B cell (primary cell): ENCODE measurements at places on chromosomes 11 and 22. TPM values are rescaled to one million over a fixed set of nuclear protein-coding genes. Genes with fewer than 3 reads are reported as not detected.

DNA sequence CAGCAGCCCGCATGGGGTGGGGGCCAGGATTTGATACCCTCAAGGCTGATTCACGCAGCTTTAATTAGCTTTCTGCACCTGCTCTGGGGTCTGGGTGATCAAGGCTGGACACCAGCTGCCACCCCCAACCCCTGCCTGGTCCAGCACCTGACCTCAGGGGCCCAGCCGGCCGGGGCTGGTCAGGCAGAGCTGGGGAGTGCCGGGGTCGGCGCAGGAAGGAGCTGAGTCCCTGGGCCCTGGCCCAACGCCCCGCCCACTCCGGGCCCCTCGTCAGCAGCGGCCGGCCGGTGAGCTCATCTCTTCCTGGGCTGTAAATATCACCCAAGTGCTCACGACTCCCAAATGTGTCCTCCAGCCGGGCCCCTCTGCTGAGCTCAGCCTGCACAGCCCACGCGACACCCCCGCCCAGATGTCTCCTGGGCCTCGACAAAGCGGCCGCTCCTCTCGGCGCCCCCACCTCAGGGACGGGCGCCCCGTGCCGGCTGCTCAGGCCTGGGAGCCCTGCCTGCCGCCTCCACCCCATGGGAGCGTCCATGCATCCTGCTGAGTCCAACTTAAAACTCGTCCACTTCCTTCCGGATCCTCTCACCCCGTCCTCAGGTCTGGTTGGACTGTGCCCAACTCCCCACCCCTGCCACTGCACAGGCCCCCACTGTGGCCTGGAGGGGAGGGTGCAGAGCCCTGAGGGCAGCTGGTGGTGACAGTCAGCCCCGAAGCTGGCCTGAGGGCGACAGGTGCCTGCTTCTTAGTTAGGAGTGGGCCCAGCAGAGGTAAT is 29.0 kb downstream of the RTN4R start:
- peak overlapping the region; percentile 40 for H3K27ac ChIP-seq
- no peak overlapping the region for H3K4me3 ChIP-seq
- no peaks in the 10 kb centered on the region for H3K27me3 ChIP-seq
- no peaks in the 10 kb centered on the region for H3K36me3 ChIP-seq
- peaks cover 28% of the 10 kb centered on the region for H3K4me1 ChIP-seq
- DNase-seq = no peak

DNA sequence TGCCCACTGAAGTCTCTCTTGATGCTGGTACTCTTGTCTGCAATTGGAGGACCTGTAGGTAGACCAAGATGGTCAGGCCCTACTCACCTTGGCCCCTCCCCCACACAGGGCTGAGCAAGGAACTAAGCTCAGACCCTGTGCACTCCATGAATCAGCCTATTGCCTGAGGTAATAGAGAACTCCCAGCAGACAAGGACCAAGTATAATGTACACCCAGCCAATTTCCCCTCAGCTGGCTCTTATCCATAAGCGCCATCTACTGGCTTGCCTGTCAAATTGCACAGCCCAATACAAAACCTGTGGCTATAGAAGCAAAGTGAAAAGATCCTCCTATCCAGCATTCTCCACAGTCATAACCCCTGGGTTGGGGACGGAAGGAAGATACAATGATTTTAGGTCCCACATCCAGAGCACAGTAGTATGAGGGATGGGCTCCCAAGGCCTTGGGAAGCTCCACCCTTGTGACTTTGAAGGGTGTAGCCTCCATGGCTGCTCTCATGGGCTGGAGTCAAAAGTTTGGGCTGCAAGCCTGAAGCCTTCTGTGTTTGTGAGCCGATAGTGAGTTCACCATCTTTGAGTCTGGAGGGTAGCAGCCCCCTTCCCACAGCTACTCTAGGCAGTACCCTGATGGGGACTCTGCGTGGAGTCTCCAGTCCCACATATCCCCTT is 56.0 kb downstream of the GLYATL2 start:
- peak; percentile 53 for DNase-seq
- H3K4me3 ChIP-seq = no peak overlapping the region
- no peaks in the 10 kb centered on the region for H3K36me3 ChIP-seq
- H3K27ac ChIP-seq = no peak overlapping the region

- no peaks in the 10 kb centered on the region for H3K4me1 ChIP-seq
- peaks cover 13% of the 10 kb centered on the region for H3K27me3 ChIP-seq
- no peaks in the 10 kb centered on the region for H3K36me3 ChIP-seq
These were observed 36.4 kb downstream of the MAP6 start for GRCh38 chr11:75632450-75632849.

DNA sequence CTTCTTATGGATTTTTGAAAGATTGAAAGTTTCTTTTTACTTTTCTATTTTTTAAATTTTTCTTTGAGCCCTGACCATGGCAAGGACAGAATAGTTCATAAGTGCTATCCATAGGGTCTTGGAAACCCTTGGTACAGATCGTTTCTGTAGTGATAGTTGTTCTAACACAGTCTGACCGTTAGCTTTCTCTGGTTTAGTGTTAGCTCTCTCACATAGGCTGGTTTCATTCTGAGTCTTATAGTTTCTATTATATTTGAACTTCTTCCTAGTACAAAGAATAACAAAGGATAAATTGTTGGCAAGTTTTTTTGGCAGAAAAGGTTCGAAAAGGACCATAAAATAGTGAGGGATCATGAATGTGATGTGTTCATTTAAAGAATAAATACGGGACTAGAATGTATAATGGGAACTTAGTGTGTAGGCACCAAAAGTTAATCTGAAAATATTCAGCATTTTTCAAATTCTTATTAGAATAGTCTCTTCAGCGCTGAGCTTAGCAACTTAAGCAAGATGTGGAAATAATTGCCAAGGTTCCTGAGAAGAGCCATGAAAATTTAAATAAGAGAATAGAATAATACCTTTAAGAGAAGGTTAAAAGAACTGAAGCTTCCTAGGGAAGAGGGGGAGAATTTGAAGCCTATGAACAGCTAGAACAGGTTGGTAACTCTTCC is 24.1 kb downstream of the FDX1 start:
- H3K4me1 ChIP-seq = no peaks in the 10 kb centered on the region
- no peaks in the 10 kb centered on the region for H3K27me3 ChIP-seq
- DNase-seq = no peak
- H3K4me3 ChIP-seq = no peak overlapping the region
- no peak overlapping the region for H3K27ac ChIP-seq
- H3K36me3 ChIP-seq = no peaks in the 10 kb centered on the region

- no peaks in the 10 kb centered on the region for H3K27me3 ChIP-seq
- DNase-seq = no peak
- H3K4me1 ChIP-seq = peaks cover 34% of the 10 kb centered on the region
- H3K27ac ChIP-seq = peak overlapping the region; percentile 98
- no peak overlapping the region for H3K4me3 ChIP-seq
- peaks cover 86% of the 10 kb centered on the region for H3K36me3 ChIP-seq
These were observed 32.1 kb downstream of the AMPD3 start for GRCh38 chr11:10487002-10487647.

- no peak for DNase-seq
- no peaks in the 10 kb centered on the region for H3K36me3 ChIP-seq
- H3K27me3 ChIP-seq = peaks cover 4% of the 10 kb centered on the region
- H3K4me1 ChIP-seq = no peaks in the 10 kb centered on the region
These were observed 193.5 kb upstream of the PITPNB start for GRCh38 chr22:28112548-28113043.

GRCh38 chr22:50018608-50019285 is 6.2 kb upstream of the IL17REL start:
- no peak overlapping the region for H3K27ac ChIP-seq
- H3K36me3 ChIP-seq = no peaks in the 10 kb centered on the region
- H3K4me3 ChIP-seq = no peak overlapping the region
- DNase-seq = no peak

DNA sequence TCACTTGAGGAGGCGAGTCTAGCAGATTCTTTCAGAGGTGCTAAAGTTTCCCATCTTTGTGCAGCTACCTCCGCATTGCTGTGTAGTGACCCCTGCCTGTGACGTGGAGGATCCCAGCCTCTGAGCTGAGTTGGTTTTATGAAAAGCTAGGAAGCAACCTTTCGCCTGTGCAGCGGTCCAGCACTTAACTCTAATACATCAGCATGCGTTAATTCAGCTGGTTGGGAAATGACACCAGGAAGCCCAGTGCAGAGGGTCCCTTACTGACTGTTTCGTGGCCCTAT is 8.9 kb upstream of the SAMM50 start:
- H3K4me3 ChIP-seq = no peak overlapping the region
- no peak overlapping the region for H3K27ac ChIP-seq
- no peaks in the 10 kb centered on the region for H3K27me3 ChIP-seq
- no peaks in the 10 kb centered on the region for H3K36me3 ChIP-seq

DNA sequence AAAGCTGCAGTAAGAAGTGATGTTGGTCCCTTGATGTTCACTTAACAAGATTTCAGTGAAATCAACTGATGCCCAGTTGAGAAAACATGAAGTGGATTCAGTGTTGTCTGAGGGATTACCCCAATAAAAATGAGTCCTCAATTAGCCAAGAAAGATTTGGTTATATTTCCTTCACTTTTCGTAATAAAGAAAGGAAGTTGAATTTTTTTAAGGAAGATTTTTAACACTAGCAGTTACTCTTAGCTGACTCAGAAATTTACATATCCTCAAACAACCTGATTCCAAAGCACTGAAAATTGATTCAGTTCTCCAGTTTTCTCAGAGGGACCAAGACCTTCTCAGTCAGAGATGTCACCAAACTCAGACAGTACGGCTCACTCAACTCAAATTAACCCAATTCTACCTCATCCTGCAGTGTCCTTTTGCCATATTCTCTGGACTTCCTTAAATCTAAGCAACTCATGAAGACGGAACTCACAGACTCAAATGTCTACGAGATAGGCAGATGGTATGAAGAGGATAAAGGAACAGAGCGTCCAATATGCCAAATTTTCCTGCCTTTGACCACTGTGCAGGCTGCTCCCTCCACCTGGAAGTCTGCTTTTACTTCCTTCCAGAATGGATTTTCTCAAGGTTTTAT is 22.8 kb downstream of the SLC5A4 start:
- no peaks in the 10 kb centered on the region for H3K36me3 ChIP-seq
- no peak for DNase-seq
- no peak overlapping the region for H3K4me3 ChIP-seq
- no peak overlapping the region for H3K27ac ChIP-seq
- H3K27me3 ChIP-seq = peaks cover 4% of the 10 kb centered on the region

DNA sequence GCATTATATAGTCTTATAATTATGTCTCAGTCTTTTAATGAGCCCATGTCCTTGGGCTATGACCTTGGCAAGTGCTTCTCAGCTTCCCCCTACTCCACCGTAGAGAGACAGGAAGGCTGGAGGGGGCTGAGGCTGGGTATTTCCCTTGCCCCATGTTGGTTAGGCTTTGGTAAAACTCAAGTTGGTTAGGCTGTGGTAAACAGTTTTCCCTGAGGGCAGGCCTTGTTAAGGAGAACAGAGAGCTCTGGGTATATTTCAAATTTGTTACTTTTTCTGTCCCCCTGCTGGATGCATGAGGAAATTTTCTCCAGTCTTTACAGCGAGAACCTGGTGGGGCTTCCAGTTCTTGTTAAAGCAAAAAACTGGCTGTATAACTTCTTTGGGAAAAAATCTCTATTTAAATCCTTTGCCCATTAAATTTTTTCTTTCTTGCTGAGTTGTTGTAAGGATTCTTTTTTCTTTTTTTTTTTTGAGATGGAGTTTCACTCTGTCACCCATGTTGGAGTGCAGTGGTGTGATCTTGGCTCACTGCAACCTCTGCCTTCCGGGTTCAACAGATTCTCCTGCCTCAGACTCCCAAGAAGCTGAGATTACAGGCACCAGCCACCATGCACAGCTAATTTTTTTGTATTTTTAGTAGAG is 12.2 kb upstream of the DCHS1 start:
- H3K27ac ChIP-seq = no peak overlapping the region
- no peaks in the 10 kb centered on the region for H3K27me3 ChIP-seq
- peak; percentile 70 for DNase-seq
- no peaks in the 10 kb centered on the region for H3K36me3 ChIP-seq

DNA sequence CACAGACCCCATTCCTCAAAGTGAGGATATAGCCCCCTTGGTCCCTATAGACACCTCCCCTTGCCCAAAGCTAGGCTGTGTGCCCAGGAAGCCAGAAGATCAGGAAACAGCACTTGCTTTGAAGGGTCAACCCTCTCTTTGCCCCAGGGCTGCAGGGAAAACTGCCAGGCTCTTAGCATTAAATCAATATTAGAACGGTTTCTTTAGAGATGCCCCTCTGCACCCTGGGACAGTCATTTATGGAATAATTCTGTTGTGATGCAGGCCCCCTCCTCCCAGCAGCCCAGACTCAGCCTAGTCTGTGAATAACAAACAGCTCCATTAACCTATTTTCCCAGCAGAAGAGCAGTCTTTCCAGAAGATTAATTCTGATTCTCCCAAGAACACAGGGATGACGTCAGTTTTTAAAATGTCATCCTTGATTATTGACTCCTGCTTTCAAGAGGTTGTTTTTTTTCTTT is 11.6 kb upstream of the CAPN5 start:
- peaks cover 7% of the 10 kb centered on the region for H3K27me3 ChIP-seq
- H3K27ac ChIP-seq = no peak overlapping the region
- no peak overlapping the region for H3K4me3 ChIP-seq
- H3K4me1 ChIP-seq = no peaks in the 10 kb centered on the region
- no peaks in the 10 kb centered on the region for H3K36me3 ChIP-seq
- no peak for DNase-seq

- no peak overlapping the region for H3K4me3 ChIP-seq
- no peaks in the 10 kb centered on the region for H3K27me3 ChIP-seq
- H3K36me3 ChIP-seq = no peaks in the 10 kb centered on the region
These were observed 128.3 kb downstream of the TEAD1 start for GRCh38 chr11:12802418-12803085.

GRCh38 chr11:61555051-61555969 is 25.6 kb downstream of the SYT7 start:
- H3K4me3 ChIP-seq = no peak overlapping the region
- peaks cover 8% of the 10 kb centered on the region for H3K4me1 ChIP-seq
- DNase-seq = no peak

DNA sequence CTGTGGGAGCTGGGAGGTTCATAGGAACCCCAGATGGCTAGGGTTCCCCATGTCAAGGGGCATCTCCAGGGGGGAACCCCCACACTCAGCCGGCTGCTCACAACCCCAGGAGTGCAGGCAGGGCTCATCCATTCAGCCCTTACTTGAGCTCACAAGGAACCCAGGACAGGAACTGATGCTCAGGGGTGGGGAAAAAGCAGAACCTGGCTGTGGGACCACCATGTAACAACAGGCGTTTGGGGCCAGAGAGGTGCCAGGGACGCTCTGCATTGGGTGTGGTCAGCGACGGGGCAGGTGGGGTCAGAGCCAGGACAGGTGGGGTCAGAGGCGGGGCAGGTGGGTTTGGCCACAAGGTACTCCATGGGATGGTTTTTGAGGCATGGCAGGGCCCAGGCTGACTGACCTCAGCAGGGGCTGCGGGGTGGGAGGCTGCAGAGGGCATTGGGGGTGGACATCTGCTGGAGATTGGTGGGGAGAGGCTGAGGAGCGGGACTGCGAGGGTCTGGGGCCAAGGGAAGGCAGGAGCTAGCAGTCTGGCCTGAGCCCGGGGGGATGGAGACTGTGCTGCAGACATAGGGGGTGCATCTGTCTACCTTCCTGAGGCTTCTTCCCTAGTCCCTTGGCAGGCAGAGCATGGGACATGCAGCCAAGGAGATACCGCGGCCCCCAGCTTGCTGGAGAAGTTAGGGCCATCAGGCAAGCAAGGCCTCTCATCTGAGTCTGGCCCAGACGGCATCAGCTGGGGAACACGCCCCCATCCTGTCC is 34.0 kb upstream of the CARS1 start:
- H3K27me3 ChIP-seq = no peaks in the 10 kb centered on the region

Gene CD3D
- 0.79 and 1.4 TPM in 2 replicates for total RNA-seq

Gene PITPNB
- 81.0 and 82.3 TPM in 2 replicates for total RNA-seq

Gene SAA4
- not detected in 2 replicates for total RNA-seq

Gene KRTAP5-2
- not detected in 2 replicates for total RNA-seq

Gene CHRM1
- not detected in 2 replicates for total RNA-seq

Gene MAPK12
- 5.3 and 6.5 TPM in 2 replicates for total RNA-seq

Gene HBG1
- total RNA-seq = not detected in 2 replicates

Gene TNRC6B
- 210 and 248 TPM in 2 replicates for total RNA-seq
